ENCODE measurements at places on chromosomes 4 and X. TPM values are rescaled to one million over a fixed set of nuclear protein-coding genes. Genes with fewer than 3 reads are reported as not detected.

DNA sequence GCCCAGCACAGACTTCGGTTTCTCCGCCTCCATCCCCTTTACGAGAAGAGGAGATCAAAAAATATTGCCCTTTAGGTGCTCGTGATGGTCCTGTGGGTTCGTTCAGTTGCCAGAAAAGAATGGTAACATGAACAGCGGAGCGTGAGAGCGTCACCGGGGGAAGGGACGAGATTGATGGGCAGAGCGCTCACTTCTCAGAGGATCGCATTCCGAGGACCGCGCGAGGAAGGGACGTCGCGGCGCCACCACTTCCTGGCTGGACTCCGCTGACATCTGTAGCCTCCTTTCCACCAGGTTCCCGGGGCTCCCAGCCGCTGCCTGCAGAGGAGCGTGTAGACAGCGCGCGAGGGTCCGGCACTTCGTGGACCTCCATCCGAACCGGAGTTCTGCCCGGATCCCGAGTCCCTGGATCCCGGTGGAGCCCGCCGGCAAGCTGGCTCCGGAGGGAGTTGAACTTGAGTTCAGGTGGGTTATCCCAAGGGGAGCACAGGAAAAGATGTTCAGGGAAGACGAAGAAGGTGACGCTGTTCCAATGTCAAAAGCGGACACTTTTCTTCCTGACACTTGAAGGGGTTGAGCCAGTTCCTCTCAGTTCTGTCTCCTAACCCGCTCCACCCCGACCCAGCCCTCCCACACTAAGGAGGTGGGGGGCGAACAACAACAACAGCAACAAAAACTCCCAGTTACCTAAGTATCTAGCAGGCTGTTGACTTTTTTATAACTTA lies 484 bp downstream of the GALNTL6 start:
- no peak overlapping the region for H3K27ac ChIP-seq
- no peaks in the 10 kb centered on the region for H3K4me1 ChIP-seq

The ADH1A gene
- total RNA-seq, result 0.23 TPM

DNA sequence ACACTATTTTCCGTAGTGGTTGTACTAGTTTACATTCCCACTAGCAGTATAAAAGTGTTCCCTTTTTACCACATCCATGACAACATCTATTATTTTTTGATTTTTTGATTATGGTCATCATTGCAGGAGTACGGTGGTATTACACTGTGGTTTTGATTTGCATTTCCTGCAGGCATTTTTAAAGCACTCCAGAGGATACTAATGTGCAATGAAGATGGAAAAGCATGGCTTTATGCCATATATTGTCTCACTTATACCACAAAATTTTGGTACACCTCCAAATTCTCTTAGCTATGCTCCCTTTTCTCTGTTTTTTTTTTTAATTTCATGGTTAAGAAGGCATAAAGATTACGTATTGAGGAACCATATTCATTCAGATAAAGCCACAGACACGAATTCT lies 35.1 kb upstream of the NPY2R start:
- H3K4me1 ChIP-seq, result no peaks in the 10 kb centered on the region
- no peak overlapping the region for H3K4me3 ChIP-seq
- no peaks in the 10 kb centered on the region for H3K36me3 ChIP-seq
- H3K27ac ChIP-seq, result no peak overlapping the region
- no peaks in the 10 kb centered on the region for H3K27me3 ChIP-seq

The GPR50 gene
- total RNA-seq, result not detected

DNA sequence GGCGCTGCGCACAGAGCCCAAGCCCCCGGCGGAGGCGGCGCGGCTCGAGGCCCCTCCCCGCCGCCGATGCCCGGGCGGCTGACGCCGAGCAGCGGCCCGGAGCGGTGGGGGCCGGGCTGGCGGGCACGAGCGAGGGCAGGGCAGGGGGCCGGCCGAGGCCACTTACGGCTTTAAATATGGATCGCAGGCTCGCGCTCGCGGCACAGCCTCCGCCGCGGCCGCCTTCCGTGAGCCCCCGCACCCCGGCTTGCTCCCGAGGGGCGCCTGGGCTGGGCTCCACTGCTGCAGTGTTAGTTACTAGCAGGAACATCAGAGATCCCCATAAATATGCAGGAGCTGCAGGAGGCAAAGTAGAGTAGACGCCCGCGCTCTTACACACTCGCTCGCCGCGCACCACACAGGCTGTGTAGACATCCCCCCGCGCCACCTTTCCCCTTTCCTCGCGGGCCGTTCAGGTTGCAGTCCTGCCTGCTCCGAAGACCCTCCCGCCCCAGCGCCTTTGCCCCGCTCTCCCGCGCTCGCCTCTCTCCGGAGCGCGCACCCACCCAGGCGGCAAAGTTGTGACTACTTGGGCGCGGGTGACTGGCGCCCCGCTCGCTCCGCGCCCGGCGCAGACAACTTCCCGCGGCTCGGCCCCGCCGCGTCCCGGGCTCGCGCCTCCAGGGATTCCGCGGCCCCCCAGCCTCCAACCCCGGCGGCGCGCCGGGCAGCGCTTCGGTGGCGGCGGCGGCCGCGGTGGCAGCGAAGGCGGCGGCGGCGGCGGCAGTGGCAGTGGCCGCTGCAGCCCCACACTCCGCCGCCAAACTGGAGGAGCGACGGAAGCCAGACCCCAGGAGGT lies 152.0 kb upstream of the SLC4A4 start:
- peak overlapping the region; percentile 53 for H3K4me3 ChIP-seq
- peak; percentile 87 for DNase-seq
- H3K36me3 ChIP-seq, result peaks cover 2% of the 10 kb centered on the region
- H3K4me1 ChIP-seq, result no peaks in the 10 kb centered on the region
- no peaks in the 10 kb centered on the region for H3K27me3 ChIP-seq

GRCh38 chr4:30870513-30870912 lies 150.3 kb downstream of the PCDH7 start:
- H3K4me1 ChIP-seq, result no peaks in the 10 kb centered on the region
- H3K27me3 ChIP-seq, result no peaks in the 10 kb centered on the region
- no peak overlapping the region for H3K27ac ChIP-seq
- DNase-seq, result no peak

The DMP1 gene
- total RNA-seq, result not detected

DNA sequence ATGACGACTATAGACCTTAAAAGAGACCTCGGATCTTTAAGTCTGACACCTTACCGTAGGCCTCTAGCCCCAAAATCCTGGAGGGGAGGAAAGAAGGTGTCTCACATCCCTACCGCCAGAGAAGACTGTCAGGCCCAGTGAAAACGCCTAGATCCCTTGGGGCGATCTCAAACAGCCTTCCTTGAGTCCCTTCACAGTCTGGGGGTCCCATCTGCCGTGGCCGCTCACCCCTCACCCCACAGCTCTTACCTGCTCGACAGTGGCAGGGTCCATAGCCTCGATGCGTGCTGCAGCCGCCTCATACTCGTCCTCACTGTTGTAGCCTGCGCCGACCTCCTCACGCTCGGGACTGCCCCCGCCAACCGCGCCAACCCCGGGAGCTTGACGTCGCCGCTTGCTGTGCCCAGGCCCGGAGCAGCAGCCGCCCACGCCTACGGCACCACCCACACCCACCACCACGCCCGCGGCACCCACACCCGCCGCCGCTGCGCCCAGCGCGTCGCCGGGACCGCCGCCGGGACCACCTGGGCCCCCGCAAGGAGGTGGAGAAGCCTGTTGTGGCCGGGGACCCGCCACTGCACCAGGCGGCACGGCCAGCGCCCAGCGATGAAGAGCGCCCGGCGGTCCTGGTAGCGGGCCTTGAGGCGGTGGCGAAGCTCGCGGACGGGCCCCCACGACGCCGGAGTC lies 536 bp downstream of the OTUD5 start:
- peaks cover 25% of the 10 kb centered on the region for H3K4me1 ChIP-seq
- H3K27ac ChIP-seq, result peak overlapping the region; percentile 87
- H3K36me3 ChIP-seq, result no peaks in the 10 kb centered on the region
- no peak for DNase-seq

DNA sequence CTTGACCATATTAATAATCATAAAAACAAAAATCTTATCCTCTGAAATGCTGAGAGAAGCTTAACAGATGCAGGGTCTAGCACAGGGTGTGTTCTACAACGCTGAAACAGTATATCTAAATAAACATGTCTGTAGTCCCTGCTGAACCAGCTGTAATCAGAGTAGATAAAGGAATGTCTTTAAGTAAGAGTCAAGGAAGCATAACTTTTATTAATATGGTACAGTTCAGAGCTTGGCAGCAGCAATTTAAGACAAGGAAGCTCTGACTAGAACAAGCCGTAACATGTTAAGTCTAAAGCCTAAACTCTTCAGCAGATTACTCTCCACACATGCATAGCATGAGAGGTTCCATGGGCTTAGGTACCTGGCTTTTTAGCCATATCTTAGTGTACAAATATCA lies 36.1 kb downstream of the NFKB1 start:
- peaks cover 5% of the 10 kb centered on the region for H3K36me3 ChIP-seq
- DNase-seq, result no peak

GRCh38 chr4:22094217-22094616 lies 145.6 kb upstream of the KCNIP4 start:
- no peak overlapping the region for H3K27ac ChIP-seq
- H3K4me3 ChIP-seq, result no peak overlapping the region

The POLN gene
- total RNA-seq, result 3.3 TPM

GRCh38 chrX:10474913-10475568 lies 145.3 kb downstream of the MID1 start:
- DNase-seq, result peak; percentile 42
- H3K27me3 ChIP-seq, result no peaks in the 10 kb centered on the region
- peaks cover 2% of the 10 kb centered on the region for H3K36me3 ChIP-seq
- H3K27ac ChIP-seq, result no peak overlapping the region

- H3K36me3 ChIP-seq, result peaks cover 17% of the 10 kb centered on the region
- H3K27me3 ChIP-seq, result no peaks in the 10 kb centered on the region
- H3K27ac ChIP-seq, result no peak overlapping the region
Measured at GRCh38 chrX:47562615-47563243, 1.7 kb downstream of the ARAF start.

DNA sequence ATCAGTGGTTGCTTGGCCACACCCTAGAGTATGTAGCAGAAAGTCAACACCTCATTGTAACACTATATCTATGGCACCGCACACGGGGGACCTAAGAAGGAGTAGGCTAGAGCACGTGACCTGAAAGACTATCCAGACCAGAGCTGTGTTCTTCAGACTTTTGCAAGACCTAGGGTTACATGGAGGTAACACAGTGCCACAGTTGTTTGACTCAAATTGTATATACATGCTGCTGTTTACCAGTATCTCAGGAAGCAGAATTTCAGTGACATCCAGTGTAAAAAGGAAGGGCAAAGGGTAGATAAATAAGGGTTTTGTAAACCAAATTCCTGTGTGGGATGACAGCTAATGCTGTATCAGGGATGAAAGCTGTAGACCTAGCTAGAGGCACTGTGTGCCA lies 30.2 kb downstream of the PNMA6A start:
- H3K36me3 ChIP-seq, result no peaks in the 10 kb centered on the region
- no peaks in the 10 kb centered on the region for H3K27me3 ChIP-seq
- H3K27ac ChIP-seq, result no peak overlapping the region
- H3K4me1 ChIP-seq, result no peaks in the 10 kb centered on the region

The CHIC1 gene
- total RNA-seq, result 6.7 TPM

The CCSER1 gene
- total RNA-seq, result 6.2 TPM

DNA sequence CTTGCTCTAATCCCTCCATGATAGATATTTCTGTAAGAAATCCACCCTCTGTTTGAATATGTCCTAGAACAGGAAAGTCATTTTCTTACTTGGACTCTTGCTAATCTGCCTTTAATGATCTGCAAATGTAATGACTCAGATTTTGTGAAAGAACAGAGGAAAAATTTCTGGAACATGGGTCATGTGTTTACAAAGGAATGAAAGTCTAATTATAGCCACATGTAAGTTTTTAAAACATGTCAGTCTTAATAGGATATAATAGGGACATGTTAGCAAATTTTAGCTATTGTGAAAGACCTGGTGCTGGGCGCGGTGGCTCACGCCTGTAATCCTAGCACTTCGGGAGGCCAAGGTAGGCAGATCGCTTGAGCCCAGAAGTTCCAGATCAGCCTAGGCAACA lies 47.6 kb downstream of the GRK4 start:
- no peak overlapping the region for H3K4me3 ChIP-seq
- no peaks in the 10 kb centered on the region for H3K27me3 ChIP-seq
- peak; percentile 28 for DNase-seq
- no peaks in the 10 kb centered on the region for H3K36me3 ChIP-seq
- H3K27ac ChIP-seq, result no peak overlapping the region

- no peak overlapping the region for H3K27ac ChIP-seq
- DNase-seq, result no peak
- no peaks in the 10 kb centered on the region for H3K4me1 ChIP-seq
- peaks cover 3% of the 10 kb centered on the region for H3K27me3 ChIP-seq
- no peaks in the 10 kb centered on the region for H3K36me3 ChIP-seq
Measured at GRCh38 chrX:40298069-40298468, 200.3 kb upstream of the BCOR start.

GRCh38 chrX:117987373-117987772 lies 129.2 kb downstream of the KLHL13 start:
- DNase-seq, result no peak
- no peaks in the 10 kb centered on the region for H3K36me3 ChIP-seq
- H3K4me1 ChIP-seq, result no peaks in the 10 kb centered on the region
- H3K27ac ChIP-seq, result no peak overlapping the region
- H3K27me3 ChIP-seq, result peaks cover 10% of the 10 kb centered on the region

DNA sequence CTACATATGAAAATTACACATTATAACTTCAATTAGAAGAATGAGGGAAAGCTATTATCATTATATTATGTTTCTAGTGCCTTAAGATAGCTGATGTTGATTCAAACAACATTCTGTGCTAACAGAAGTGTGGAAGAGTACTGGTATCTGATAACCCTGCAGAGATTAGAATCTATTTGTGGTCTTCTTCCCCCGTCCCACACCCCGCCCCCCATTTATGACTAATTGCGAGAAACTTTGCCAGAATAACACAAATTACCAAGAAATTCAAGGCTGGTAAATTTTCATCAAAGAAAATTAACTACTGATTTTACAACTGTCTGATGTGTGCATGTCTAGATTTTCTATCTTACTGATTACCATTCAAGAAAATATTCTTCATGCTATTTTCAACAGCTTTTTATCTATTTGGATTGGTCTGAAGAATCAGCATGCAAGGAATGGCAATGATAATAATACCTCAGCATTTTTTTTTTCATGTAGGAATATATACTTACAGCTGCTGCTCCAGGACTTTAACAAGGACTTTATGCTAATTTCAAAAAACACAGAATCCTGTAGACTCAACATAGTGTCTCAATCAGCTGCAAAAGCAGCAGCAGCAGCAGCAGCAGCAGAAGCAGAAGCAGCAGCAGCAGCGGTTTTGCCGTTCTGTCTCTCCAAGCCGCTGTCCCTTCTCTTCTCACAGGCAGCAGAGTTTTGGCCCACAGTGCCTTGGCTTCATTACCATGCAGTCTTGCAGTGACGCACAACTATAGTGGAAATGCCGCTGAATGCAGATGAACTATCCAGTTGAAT lies 126.7 kb downstream of the FRYL start:
- H3K27ac ChIP-seq, result peak overlapping the region; percentile 17
- H3K4me3 ChIP-seq, result no peak overlapping the region
- DNase-seq, result peak; percentile 94
- H3K27me3 ChIP-seq, result no peaks in the 10 kb centered on the region

All from lung (tissue), 17 donors.